ENCODE measurements at places on chromosomes 4 and X.

DNA sequence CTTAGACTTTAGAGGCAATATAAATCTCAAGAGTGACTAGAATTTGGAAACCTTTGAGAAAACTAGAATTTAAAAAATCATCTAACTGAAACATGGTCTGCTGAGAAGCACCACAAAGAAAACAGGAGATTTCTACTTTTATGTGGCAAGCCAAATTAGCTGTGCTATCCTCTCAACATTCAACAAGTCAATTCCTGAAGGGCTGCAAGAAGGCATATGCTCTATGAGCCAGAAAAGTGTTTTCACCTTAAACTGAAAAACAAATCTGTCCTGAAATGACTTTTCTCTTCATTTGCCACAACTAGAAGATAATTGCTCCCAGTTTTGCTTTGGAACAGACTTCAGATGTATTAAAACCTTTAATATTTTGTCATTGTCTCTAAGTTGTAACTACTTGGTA lies 263.2 kb upstream of the EDNRA start:
- no peak for DNase-seq

DNA sequence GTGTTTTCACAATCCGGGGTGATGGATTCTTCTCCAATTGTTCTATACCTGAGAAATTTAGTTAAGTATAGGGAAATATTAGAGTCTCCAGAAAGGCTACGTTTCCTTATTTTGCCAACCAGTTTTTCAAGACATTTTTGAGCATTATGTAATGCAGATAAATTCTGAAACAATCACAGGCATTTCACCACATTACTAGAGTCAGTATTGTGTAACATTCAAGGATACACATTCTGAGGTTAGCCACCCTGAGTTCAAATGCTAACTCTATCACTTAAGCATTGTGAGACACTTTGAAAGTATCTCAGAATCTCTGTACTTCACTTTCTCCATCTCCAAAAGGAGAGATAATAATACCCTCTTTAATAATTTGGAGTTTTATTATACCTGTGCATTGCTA lies 10.6 kb downstream of the SULT1B1 start:
- no peak for DNase-seq

GRCh38 chrX:46647251-46647650 lies 73.7 kb downstream of the CHST7 start:
- no peak for DNase-seq

DNA sequence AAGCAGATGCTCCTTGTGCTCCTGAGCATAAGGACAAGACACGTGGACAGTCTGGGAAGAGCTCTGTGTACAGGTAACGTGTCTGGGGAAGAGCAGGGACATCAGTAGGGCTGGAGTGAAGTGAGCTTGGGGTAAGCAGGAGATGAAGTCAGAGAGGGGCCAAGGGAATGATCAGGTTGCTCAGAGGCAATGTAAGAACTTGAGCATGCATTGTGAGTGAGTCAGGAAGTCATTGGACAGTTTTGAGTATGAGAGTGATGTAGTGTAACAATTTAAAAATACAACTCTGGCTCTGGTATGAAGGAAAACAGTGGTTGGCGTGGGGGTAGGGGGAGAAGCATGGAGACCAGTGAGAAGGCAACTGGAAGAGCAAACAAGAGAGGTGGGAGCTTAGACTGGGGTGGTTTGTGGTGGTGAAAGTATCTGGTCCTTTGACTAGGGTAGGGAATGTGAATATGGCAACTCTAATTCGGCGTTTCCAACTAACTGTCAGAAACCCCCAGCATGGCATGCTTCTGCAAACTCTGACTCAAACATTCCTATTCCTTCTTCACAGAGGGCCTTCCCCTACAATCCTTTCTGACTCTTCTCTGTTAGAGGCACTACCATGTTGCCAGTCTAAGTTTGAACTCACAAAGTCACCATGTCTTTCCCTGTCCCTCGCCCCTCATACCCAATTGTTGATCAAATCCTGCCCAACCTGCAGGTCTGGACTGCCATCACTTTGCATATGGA lies 57.2 kb downstream of the STBD1 start:
- DNase-seq = no peak

GRCh38 chr4:146338512-146338911 lies 124.2 kb downstream of the REELD1 start:
- DNase-seq = no peak

GRCh38 chr4:23881052-23881501 lies 8.8 kb downstream of the PPARGC1A start:
- DNase-seq = no peak

GRCh38 chr4:76590798-76591281 lies 155.8 kb downstream of the SHROOM3 start:
- no peak for DNase-seq

DNA sequence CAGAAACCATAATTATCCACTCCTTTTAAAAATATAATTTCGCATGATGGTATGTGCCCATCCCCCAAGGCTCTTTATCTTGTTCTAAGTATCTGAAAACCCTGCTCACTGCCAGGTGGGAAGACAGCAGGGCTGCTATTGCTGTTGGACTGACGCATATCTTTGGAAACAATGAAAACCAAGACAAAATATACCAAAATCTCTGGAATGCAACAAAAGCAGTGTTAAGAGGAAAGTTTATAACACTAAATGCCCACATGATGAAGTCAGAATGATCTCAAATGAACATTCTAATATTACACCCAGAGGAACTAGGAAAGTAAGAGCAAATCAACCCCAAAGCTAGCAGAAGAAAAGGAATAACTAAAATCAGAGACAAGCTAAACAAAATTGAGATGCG lies 162.0 kb downstream of the FAM47B start:
- DNase-seq = no peak

DNA sequence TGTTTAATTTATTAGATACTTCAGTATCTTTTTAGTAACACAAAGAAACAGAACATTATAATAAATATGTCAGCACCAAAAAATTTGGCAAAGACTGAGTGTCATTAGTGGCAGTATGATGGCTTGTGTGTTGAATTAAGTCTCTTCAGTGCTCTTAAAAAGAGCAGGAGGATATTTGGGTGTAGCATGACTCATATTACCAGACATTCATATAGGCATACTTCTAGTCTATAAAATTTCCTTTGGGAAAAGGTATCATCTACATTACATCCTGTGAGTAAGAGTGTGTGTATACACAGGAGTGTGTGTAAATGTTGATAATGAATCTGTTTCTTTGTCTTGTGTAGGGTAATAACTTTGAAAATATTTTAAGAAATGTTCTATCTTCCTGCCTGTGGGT lies 135.7 kb downstream of the CNKSR2 start:
- no peak for DNase-seq

All from neural crest cell (in vitro differentiated cells).